ENCODE measurements at places on chromosomes 7 and 10.

- no peak for DNase-seq
Observed at GRCh38 chr7:4123346-4123745, 558.7 kb upstream of the FOXK1 start.

- peak; percentile 16 for DNase-seq
Observed at GRCh38 chr7:121083138-121083789, 94.8 kb downstream of the CPED1 start.

GRCh38 chr7:155388561-155388960, 69.4 kb upstream of the EN2 start:
- DNase-seq, result no peak

DNA sequence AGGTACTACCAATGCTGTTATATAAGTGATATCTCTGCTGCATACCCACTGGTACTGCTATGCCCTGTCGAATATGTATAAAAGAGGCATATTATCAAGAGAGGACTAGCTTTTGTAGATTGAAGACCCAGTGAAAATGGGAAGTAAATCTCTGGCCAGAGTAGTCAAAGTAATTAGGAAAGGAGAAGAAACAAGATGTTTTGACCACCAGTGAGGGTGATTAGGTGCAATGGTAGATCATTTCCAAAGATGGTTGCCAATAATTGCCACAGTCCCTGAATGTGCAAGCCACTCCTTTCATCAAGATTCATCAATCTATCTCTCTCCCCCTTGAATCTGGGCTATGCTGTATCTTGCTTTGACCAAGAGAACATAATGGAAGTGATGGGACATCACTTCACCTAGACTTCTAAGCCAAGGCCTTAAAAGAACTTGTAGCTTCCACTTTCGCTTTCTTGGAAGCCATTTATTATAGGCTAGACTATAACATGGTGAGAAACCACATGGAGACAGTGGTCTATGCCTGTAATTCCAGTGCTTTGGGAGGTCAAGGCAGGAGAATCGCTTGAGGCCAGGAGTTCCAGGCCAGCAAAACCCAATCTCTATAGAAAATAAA, 52.6 kb upstream of the ST8SIA6 start:
- no peak for DNase-seq

DNA sequence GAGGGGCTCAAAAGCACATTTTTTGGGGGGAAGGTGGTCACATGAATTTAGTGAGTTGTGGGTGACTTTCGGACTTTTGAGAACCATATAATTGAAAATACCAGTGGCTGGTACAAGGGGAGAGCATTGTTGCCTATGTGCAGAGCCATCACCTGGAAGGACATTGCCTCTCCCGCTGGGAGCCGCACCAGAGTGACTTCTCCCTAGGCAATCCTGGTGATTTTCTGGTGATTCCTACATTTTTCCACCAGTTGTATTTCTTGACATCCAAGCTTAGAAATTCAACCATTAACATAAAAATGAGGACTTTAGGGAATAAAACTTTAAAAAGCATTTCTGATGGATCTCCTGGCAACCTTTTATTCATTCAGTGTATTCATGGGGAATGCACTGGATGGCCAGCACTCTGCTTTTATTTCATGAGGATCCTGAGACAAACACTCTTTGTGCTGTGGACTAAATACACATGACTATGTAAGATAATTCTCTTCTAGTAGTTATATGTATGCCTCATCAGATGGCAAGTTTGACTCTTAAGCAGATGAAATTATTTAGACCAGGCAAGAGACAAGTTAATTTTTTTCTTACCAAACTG, 41.8 kb upstream of the MKI67 start:
- no peak for DNase-seq

GRCh38 chr10:82319074-82319473, 444.1 kb downstream of the NRG3 start:
- no peak for DNase-seq

DNA sequence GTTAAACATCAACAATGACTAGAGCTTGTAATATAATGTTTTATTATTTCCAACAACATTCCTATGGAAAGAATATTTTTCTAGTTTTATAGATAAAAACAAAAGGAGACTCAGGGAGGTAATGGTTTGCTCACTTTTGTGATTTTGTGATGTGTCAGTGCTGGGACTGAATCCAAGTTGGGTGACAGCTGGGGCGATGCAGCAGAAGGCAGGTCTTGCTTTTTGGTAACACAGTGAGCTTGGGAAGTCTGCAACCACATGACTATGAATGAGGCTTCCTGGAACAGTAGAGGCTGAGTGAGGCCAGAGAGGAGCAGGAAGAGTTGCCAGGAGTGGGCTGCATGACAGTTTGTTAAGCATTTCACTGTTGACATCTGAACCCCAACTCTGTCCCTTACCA, 4.9 kb upstream of the YKT6 start:
- no peak for DNase-seq

- no peak for DNase-seq
Observed at GRCh38 chr10:42941295-42941644, 135.6 kb upstream of the RET start.

- DNase-seq, result no peak
Observed at GRCh38 chr7:22418251-22419046, 61.5 kb upstream of the RAPGEF5 start.

DNA sequence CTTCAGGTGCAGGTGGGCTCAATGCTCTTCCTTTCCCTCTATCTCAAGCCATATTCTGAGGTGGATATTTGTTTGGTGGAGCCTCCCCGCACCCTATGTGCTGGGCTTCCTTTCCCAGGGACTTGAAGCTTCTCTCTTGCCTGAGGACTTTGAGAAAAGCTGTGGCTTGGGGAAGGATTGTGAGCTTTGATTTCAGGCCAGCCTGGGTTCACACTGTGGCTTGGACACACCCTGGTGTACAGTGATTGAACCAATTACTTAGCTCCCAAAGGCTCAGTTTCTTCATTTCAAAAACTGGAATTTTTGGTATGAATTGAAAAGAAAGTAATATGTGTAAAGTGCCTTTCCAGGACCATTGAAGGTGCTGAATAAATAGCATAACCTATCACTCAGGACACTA, 224.5 kb upstream of the GLI3 start:
- DNase-seq, result no peak

Measured in BJ (cell line).